ENCODE measurements at places on chromosomes 2 and 18.

GRCh38 chr2:29104688-29105087 lies 10.5 kb upstream of the CLIP4 start:
- DNase-seq, result no peak

DNA sequence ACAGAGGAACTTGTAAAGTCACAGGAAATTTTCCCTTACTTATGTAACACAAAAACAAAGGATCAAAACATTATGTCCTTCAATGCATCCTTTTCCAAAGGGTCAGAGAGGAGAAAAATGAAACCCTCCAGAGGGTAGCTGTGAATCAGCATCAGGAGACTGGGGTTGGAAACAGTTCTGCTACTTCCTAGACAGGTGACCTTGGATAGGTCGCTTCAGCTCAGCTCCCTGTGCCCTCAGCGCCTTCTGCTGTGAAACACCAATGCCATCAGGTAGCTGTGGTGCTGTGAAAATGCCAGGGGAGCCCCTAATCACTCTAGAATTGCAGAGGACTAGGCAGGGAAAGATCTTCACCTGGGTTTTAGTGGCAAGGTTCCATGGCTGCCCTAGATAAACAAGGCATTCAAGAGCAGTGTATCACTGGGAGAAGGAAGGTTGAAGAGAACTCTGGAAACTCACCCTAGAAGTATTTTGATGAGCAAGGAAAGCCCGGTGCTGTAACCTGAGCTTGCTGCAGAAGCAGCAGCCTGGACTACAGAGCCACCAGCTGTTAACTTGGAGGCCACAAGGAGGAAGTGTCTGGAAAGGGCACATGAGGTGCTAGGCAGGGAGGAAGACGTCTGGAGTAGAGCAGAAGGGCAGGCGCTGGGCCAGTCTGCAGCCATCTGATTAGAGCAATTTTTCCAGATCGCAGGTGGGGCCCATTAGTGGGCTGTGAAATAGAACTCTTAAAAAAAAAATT lies 100.7 kb upstream of the MCFD2 start:
- DNase-seq, result no peak

GRCh38 chr2:160898581-160899307 lies 261.5 kb upstream of the TANK start:
- no peak for DNase-seq

DNA sequence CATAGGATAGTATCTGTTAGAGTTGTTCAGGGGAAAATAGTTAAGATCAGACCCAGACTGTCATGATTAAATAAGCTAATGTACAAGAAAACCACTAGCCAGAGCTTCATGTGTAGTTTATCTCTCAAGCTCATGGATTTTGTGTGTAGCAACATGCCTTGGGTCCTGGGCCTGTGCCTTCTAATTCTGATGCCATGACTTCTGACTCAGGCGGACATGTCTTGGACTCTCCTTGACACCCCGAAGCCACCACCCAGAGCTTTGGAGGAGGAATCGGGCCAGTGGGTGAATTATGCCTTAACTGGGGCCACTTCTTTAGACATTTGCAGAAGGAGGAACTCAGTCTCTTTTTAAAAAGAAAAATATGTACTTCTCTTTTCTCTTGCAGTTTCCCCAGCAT lies 68.7 kb downstream of the NPAS2 start:
- DNase-seq, result no peak

- DNase-seq, result no peak
These were observed 47.0 kb upstream of the TGIF1 start for GRCh38 chr18:3402982-3403451.

- DNase-seq, result no peak
These were observed 6.6 kb downstream of the IL1RN start for GRCh38 chr2:113133704-113134598.

- DNase-seq, result no peak
These were observed 2.8 kb downstream of the SIX3 start for GRCh38 chr2:44944102-44944951.

DNA sequence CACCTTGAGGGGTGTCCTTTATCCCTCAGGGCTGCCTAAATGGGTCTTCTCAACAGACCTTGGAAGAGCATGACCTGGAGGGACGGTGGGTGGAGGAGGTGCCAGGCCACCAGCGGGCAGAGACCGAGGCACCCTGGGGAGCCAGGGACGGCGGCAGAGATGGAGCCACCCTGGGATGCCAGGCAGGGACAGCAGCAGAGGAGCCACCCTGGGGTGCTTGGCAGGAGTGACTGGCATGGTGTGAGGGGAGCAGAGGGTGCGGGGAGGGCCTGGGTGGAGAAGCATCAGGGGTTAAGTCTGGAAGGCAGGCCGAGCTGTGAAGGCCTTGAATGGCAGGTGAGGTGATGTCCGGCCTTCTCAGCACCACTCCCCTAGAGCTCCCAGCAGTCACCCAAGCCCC lies 56.1 kb downstream of the CIB4 start:
- DNase-seq, result no peak

DNA sequence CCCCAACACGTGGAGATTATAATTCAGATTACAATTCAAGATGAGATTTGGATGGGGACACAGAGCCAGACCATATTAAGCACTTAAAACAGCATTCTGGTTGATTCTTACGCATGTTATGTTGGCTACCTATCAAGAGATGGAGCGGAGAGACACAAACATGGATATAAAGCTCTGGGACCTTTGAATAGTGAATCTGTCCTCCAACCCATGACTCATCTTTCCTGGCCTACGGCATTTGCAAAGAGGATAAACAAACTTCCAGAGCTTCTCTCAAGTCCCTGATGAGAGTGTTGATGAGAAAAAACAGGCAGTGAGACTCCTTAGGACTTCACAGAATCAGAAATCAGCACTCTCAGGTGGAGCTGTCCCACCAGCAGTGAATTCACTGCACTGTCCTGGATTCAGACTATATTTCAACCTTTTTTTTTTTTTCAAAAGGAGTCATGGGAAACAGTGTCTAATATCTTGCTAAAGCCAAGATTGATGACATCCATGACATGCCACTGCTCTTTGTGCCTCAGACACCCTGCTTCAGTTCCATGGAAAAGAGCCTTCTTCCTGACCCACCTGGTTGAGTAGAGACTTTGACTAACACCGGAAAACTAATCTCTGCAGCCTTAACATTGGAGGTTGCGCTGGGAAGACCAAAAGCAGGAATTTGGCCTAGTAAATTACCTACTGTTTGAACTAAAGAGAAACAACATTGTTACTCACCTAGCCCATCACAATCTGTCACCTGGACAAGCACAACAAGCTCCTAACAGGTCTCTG lies 62.1 kb upstream of the NPAS2 start:
- no peak for DNase-seq

All from caudate nucleus (tissue), 63 donors.